ENCODE measurements at places on chromosomes 4 and X.
A peak's percentile ranks its signal among the peaks of the same experiment; 100 is the strongest.

- no peak for DNase-seq
Observed at GRCh38 chr4:157832596-157832995, 340.2 kb downstream of the GASK1B start.

- peak; percentile 40 for DNase-seq
Observed at GRCh38 chrX:25020905-25021449, 5.2 kb upstream of the ARX start.

- DNase-seq, result no peak
Observed at GRCh38 chr4:74414149-74414809, 30.7 kb upstream of the AREG start.

- DNase-seq, result no peak
Observed at GRCh38 chr4:150816491-150816890, 198.6 kb downstream of the LRBA start.

DNA sequence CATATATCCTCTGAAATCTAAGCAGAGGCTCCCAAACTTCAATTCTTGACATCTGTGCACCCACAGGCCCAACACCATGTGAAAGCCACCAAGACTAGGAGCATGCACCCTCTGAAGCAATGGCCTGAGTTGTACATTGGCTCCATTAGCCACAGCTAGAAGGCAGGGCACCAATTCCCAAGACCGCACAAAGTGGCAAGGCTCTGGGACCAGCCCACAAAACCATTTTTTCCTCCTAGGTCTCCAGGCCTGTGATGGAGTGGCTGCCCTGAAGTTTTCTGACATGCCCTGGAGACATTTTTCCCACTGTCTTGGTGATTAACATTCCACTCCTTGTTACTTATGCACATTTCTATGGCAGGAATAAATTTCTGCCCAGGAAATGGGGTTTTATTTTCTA lies 232.2 kb upstream of the GRID2 start:
- DNase-seq, result no peak

- no peak for DNase-seq
Observed at GRCh38 chr4:100340512-100341485, 150.5 kb upstream of the DDIT4L start.

DNA sequence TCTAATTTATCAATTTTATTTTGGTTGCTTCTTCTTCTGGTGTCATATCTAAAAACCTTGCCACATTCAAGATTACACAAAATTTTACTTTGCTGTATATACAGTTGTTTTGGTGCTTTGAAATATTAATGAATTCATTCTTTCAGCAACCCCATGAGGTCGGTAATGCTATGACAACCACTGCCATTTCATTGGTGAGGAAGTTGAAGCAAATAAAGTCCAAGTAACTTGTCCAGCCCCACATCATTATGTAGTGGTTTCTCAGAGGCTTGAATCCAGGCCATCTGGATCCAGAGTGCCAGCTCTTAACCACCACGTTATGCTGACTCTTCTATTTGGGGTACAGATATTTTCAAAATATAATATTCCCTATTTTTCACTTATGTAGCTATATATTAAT lies 42.2 kb downstream of the UGT2A3 start:
- DNase-seq, result no peak

DNA sequence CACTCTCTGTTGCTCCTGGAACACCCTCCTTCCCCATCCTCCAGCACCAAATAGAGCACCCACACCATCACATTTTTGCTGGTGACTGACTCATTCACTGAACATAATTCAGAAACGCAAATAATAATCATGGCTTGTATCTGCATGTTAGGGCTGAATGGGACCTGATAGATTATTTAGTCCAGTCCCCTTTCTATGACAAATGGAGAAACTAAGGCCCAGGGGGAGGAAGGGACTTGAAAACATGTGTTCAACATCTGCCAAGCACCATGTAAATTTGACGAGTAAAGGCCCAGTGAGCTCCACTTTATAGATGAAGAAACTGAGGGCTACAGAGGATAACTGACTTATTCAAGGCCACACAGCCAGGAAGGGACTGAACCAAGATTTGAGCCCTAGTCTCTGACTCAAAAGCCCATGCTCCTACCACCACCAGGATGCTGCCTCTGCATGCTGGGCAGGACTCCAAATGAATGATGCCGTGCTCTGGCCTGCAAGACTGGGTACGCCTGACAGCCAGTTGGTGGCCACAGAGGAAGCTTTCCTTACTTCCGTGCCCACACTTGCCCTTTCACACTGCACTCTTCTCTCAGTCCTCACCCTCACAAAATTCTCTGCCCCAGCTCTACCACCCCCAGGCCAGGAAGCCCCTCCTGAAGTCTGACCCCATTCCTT lies 133.3 kb upstream of the PJA1 start:
- DNase-seq, result no peak

Measured in COLO829 (cell line).